Left ventricle myocardium superior (tissue), 1 donor: ENCODE measurements at places on chromosomes 3 and 15. TPM values are rescaled to one million over a fixed set of nuclear protein-coding genes. Genes with fewer than 3 reads are reported as not detected.

PGBD4 gene
- 1.7 TPM for total RNA-seq

XYLB gene
- total RNA-seq = 0.45 TPM

ACP3 gene
- total RNA-seq = 1.1 TPM

CCR2 gene
- 1.3 TPM for total RNA-seq

LRRC49 gene
- 79.8 TPM for total RNA-seq

GRCh38 chr15:78363381-78363734, 23.2 kb downstream of the CRABP1 start:
- DNase-seq = no peak

DNA sequence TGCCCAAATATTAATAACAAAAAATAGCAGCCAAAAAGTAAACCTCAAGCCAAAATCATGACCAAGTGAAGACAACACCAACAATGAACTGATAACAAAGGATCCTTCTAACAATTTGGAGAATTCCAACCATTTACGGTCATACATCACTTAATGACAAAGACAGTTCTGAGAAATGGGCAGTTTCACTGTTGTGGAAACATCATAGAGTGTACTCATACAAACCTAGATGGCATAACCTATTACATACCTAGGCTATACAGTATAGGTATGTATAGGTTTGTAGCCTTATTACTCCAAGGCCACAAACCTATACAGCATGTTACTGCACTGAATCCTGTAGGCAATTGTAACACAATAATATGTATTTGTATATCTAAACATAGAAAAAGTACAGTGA, 12.4 kb downstream of the ANO10 start:
- no peak for DNase-seq

DNA sequence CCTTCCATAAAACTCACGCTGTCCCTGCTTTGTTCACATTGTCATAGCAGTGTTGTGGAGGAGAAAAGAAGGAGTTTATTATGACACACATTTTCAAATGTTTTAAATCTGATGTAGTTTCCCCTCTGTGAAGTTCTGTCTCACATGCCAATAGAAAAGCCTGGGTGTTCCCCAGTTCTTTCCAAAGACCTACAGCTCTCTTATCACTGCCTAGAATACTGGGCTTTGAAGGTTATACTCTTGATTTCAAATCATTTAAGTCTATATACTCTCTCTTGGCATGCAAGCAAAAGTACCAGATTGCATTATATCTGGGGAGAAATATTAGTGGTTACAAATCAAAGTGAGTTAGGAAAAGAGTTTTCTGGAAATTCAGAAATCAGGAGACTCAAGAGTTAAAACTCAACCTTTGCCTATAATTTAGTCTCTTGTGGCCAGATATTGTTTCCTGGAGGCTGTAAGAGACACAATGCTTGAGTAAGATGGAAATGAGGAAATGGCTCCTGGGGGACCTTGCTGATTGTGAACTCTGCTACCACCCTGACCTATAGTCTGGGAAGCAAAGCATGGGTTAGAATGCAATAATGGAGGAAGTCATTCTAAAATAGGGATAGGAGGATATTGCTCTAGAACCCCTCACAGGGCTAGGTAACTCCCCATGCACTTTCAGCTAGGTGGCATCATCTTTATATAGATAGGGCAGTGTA, 182.8 kb downstream of the KCNAB1 start:
- DNase-seq = no peak

DNA sequence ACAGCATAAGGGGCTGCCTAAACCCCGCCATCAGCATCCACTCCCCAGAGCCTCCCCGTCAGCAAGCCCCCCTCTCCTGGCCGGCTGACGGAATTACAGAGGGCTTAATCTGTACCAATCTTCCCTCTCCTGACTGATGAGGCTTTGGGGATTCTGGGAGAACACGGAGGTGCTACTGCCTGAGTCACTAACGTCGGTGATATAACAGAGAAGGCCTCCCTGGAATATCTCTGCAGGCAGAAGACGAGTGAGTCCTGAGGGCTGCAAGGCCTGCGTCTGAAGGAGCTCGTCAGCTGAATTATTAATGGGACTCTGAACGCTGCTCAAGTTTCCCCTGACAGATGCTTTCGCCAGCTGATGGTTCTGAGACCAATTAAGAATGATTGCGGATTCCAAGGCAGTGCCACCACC, 147.7 kb downstream of the XXYLT1 start:
- DNase-seq = no peak

DNA sequence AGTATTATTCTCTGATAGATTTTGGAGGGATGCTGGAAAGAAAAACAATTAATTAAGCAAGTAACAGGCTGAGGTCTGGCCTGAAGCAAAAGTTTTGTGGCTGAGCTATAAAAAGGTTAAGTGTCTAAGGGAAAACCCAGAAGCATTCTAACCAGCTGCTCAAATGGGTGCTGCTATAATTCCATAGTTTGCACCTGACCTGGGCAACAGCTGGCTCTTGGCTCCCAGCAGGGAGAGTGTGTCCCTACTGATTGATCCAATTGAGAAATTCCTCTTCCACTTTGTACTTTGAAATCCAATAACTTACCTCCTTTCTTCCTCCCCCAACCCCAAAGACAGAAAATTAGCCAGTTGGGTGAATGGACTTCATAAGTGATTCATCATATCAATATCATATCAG, 27.7 kb upstream of the SMAD3 start:
- DNase-seq = no peak

- no peak for DNase-seq
Measured at GRCh38 chr15:27973886-27974285, 125.2 kb downstream of the OCA2 start.

GRCh38 chr15:52288051-52288942, 7.3 kb downstream of the MYO5C start:
- no peak for DNase-seq

DNA sequence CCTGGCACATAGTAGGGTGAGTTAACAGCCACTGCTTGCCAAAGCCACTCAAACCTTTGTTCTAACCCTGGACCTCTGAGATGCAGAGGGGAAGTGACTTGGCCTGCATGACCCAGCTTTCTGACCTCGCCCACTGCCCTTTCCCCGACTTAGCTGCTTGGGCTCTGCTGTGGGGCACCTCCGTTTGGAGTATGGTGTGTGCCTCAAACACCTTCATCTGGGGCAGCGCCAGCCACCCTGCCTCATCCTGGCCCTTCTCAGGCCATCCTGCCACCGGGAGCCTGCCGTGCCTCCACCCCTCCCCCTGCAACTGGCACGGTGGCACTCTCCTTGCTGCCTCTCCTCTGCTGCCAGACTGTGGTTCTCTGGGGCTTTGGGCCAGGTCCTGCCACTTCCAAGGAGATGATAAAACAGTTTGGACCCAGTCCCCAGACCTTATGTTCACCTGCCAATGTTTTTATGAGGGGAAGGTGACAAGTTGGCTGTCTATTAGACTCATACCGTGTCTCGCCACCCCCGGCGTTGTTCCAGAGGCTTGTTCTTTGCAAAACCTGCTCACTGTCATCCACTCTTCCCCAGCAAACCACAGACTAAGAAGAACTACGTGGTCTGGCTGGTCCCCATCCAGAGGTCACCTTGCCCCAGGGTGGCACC, 32.2 kb downstream of the SLC6A6 start:
- peak; percentile 59 for DNase-seq

GRCh38 chr15:65829130-65829764, 37.2 kb upstream of the DENND4A start:
- DNase-seq = no peak

- DNase-seq = no peak
Measured at GRCh38 chr3:38582316-38582715, 67.2 kb downstream of the SCN5A start.

DNA sequence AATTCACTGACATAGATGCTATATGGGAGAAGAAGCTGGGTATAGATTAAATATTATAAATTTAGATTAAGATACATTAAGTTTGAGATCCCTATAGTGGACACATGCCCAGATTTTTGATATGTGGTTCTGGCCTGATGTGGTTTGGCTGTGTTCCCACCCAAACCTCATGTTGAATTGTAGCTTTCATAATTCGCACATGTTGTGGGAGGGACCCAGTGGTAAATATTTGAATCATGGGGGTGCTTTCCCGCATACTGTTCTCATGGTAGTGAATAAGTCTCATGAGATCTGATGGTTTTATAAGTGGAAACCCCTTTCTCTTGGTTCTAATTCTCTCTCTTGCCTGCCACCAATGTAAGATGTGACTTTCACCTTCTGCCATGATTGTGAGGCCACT, 189.4 kb upstream of the CD96 start:
- no peak for DNase-seq

GRCh38 chr3:178513546-178514380, 22.5 kb upstream of the KCNMB2 start:
- DNase-seq = no peak

- no peak for DNase-seq
Measured at GRCh38 chr3:15536856-15537255, 15.3 kb upstream of the COLQ start.

GRCh38 chr3:45892161-45892560, 5.8 kb downstream of the CCR9 start:
- no peak for DNase-seq

- no peak for DNase-seq
Measured at GRCh38 chr15:39184701-39185390, 396.0 kb upstream of the THBS1 start.

DNA sequence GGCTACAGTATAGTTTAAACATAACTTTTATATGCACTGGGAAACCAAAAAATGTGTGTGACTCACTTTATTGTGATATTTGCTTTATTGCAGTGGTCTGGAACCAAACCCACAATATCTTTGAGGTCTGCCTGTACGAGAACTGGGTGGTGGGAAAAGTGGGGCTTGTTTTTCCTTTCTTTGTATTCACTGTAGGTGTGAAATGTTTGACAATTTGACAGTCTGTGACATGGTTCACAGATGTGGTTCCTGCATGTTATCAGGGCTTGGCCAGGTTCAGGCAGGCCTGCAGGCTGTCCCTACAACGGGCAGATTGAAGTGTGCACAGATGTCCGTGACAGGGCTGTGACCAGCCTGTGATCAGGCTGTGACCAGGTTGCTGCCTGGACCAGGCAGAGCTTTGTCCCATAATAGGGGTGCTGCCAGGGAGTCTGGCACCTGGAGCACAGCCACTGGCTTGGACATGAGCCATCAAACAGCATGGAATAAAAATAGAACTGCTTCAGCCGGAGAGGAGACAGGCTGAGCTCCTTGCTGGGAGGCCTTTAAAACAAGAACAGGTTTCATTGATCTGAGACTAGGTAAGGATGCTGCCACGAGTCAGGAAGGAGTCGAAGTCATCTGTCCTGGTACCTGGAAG, 61.0 kb downstream of the KLF13 start:
- peak; percentile 87 for DNase-seq

DNA sequence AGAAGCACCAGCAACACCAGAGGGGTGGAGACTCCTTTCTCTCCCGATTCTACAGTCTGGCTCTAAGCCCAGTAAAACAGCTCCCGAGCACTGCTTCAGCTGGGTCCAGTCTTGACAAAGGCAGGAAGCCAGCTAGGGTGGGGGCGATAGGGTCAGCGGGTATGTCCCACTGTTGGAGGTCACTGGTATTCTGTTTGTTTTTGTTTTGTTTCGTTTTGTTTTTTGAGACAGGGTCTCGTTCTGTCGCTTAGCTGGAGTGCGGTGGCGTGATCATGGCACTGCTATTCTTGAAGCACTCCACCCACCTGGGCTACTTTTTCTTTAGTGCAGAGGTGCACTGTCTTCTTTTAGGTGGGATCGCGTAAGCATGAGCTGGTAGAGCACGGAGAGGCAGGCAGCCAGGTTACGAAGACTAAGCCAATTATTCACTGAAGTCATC, 16.3 kb downstream of the GCSAM start:
- peak; percentile 30 for DNase-seq

DNA sequence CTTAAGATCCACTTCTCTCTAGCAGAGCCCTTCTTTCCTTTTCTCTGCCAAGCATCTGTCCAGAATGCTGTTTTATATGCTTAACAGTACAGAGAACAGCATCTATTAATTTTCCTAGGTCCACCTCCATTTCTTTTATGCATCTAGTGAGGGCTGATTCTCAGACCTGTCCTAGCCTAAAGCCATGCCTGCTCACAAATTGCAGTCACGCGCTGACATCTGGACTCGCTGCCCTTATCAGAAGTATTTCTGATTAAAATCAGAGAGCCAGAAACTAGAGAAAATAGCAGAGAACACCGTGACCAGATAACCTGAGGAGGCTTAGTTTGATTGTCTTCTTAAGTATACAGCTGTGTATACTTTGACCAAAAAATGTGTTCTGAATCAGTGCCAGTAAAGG, 1.9 kb downstream of the C3orf20 start:
- no peak for DNase-seq

GRCh38 chr3:186477876-186478275, 66.3 kb downstream of the CRYGS start:
- DNase-seq = no peak

DNA sequence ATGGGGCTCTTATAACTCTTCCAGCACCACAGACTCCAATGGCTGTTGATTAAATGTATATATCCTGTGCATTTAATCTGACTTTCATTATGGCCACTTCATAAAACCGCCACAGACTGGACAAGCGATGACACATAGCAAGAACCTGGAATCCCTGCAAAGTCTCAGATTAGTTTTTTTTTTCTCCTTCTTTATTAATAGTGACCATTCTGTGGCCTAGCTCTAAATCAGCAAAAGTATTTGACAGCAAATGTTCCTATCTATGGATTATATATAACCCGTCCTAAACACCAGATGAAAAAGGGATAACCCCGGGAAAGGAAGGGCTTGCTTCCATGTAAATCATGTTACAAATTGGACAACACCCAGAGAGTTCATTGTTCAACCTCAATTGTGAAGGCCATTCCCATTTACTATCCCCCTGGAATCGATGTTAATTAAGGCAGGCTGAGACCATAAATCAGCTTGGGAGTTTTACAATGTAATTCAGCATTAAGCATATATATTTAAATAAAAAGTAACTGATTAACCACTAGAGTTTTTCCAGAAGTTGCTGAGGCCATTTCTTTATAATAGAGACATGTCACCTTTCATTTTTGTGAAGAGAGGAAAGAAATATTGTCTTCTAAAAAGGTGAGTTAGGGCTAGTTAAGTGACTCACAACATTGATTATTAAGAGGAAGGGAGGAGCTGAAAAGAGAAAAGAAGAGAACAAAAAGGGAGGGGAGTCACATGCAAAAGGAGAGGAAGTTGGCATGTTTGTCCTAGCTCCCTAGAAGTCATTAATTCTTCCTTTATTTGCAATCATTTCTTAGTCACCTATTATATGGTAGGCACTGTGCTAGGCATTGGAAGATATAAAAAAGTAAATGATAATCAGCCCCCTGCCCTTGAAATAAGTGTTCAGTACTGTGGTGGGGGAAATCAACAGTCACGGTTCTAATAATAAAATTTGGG, 26.2 kb downstream of the ALDH1A2 start:
- no peak for DNase-seq

- DNase-seq = no peak
Measured at GRCh38 chr15:71373917-71374316, 258.6 kb downstream of the THSD4 start.

- no peak for DNase-seq
Measured at GRCh38 chr15:52191207-52191606, at the start of gene GNB5. GNB5 (minus strand) TSS chr15:52191392; CDS start chr15:52184676, 6,716 bp downstream.

- no peak for DNase-seq
Measured at GRCh38 chr15:65512189-65512588, 5.3 kb downstream of the DPP8 start.
